ENCODE measurements at places on chromosomes 1 and 21. TPM values are rescaled to one million over a fixed set of nuclear protein-coding genes. Genes with fewer than 3 reads are reported as not detected.

AGL gene
- 8.4 TPM for total RNA-seq

ITLN1 gene
- not detected for total RNA-seq

F5 gene
- total RNA-seq: not detected

TDRKH gene
- 4.9 TPM for total RNA-seq

YOD1 gene
- 4.6 TPM for total RNA-seq

TSPAN1 gene
- 10.3 TPM for total RNA-seq

FAM72B gene
- 1.6 TPM for total RNA-seq

CTBS gene
- 7.2 TPM for total RNA-seq

CELA2A gene
- total RNA-seq: not detected

SERTAD4 gene
- total RNA-seq: 9.8 TPM

TPTE gene
- total RNA-seq: not detected

YY1AP1 gene
- 25.7 TPM for total RNA-seq

SPATA45 gene
- not detected for total RNA-seq

PLA2G4A gene
- 0.89 TPM for total RNA-seq

RNF186 gene
- not detected for total RNA-seq

BCL2L15 gene
- 0.76 TPM for total RNA-seq

MATN1 gene
- total RNA-seq: not detected

FCRL4 gene
- not detected for total RNA-seq

Data from mesangial cell (primary cell).